ENCODE measurements at places on chromosomes 4 and X.

- no peak for DNase-seq
Measured at GRCh38 chr4:13523591-13524503, 20.5 kb downstream of the NKX3-2 start.

GRCh38 chrX:45773572-45773971 lies 572.9 kb upstream of the DIPK2B start:
- no peak for DNase-seq

DNA sequence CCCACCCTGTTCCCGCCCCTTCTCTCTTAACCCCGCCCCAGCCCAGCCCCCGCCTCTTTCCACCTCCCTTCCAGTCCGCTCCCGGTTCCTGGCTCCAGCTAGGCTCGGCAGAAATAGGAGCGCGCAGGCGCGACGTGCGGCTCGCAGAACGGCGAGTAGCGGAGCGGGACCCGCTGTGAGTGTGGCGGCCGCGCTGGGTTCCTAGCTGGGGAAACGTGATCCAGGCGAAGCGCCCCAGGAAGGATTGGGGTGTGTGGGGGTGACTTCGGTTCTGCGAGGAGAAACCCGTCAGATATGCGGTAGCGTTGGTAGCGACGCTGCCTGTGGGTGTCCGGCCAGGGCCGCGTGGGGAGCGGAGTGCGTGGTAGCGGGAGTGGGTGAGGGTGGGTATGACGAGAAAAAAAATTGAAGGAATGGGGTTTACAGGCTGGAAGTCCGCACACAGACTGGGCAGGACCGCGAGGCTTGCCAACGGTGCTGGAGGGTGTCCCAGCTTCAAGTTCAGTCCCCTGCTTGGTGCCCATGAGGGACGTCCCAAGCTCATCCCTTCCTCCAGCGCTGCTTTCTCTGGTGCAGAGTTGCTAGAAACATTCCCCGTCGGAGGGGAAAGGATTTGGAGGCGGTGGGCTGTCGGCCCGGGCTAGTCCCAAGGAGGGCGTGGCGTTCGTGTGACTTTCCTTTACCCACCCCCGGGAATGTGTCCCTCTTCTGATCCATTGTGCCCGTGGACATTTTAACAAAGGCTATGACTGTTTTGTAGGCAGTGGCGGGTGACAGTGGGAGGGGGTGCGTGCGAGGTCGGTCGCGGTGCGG lies at the start of gene PRRG1:
Gene PRRG1 (plus strand): TSS at position 144 of the 813 bp plus-strand sequence. CDS start 56,886 bp downstream, outside the sequence.
- peak; percentile 80 for DNase-seq

DNA sequence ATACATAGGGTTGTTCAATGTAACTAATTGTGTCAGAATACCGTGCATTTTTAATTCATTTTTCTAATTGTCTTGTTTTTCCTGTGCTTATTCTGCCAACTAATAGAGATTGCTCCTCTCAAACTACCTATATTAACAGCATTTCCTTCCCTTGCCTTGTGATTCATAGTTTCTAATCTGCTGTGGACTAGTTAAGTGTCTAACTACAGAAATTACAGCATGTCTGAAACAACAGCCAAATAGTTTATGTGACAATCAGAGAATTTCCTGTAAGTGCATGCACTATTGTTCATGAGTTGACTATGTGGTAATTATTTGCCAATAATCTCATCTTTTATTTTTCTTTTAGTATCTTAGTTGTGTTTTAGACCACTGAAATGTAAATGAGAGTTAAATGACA lies 4.1 kb upstream of the SEC24B start:
- no peak for DNase-seq

DNA sequence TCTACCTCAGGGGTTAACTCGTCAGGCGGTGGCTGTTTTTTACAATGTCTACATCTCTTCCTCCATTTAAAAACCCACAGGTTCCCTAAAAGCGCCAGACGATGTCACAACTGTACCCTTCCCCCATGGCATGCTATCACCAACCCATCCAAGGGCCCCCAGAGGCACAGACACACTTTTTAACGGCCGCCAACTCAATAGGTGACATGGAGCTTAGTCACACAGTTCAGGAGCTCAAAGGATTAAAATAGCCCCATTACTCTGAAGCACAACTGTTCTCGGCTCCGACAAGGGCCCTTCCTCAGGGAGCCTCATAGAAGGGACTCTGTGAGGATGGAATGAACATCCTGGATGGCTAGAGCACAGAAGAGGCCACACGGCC lies 12.4 kb downstream of the SH3KBP1 start:
- no peak for DNase-seq

- no peak for DNase-seq
Measured at GRCh38 chr4:6380746-6381410, 91.5 kb downstream of the PPP2R2C start.

- DNase-seq, result no peak
Measured at GRCh38 chr4:74206088-74206825, 48.3 kb downstream of the MTHFD2L start.

- no peak for DNase-seq
Measured at GRCh38 chrX:130874751-130875150, 28.3 kb downstream of the ENOX2 start.

GRCh38 chr4:16243285-16243684 lies 17.0 kb upstream of the TAPT1 start:
- no peak for DNase-seq

- DNase-seq, result peak; percentile 1
Measured at GRCh38 chrX:123450222-123450621, 266.1 kb downstream of the GRIA3 start.

DNA sequence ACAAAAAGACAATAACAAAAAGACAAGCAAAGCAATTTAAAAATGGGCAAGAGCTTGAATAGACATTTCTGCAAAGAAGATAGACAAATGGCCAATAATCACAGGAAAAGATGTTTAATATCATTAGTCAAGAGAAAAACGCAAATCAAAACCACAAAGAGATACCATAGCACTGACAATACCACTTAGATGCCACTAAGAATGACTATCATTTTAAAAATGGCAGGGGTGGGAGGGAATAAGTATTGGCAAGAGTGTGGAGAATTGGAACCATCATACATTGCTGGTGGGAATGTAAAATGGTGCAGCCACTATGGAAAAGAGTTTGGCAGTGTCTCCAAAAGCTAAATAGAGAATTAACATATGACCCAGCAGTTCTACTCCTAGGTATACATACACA lies 15.1 kb upstream of the EXOC1 start:
- DNase-seq, result no peak

GRCh38 chr4:46270986-46271596 lies 118.8 kb downstream of the GABRA2 start:
- DNase-seq, result peak; percentile 42

GRCh38 chr4:116847616-116848015 lies 237.8 kb downstream of the TRAM1L1 start:
- no peak for DNase-seq

- no peak for DNase-seq
Measured at GRCh38 chrX:132483951-132484350, 4.9 kb downstream of the MBNL3 start.

- no peak for DNase-seq
Measured at GRCh38 chr4:158046345-158046744, 126.5 kb downstream of the GASK1B start.

DNA sequence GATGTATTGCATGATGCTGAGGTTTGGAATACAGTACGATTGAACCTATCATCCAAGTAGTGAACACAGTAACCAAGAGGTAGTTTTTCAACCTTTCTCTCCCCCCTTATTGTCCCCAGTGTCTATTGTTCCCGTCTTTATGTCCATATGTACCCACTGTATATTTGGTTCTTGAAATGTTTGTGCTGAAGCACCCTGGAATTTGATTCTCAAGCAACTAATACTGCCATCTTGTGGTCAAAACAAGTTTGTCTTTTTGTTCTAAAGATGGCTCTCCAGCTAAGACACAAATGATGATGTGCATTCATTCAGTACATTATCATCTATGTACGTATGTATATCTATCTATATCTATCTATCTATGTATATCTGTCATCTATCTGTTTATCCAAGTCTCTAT lies 33.5 kb upstream of the DCX start:
- DNase-seq, result peak; percentile 56

DNA sequence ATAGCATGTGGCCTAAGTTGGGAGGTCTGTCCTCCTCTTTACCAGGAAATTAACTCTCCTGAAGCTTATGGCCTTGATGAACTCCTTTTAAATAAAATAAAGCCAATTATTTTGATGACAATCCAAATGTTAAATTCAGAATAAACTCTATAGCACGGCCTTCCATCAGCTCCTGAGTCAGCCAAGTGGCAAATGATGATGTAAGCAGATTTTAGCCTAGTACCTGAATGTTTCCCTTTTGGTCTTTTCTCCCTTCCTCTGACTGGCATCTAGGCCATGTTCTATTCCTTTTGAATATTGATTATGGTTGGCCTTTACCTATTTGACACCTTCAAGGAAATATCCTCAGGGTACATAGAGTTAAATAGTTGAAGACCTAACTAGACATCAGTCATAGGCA lies 76.2 kb downstream of the PARM1 start:
- no peak for DNase-seq

- DNase-seq, result no peak
Measured at GRCh38 chrX:108309144-108309543, 129.1 kb downstream of the COL4A6 start.

DNA sequence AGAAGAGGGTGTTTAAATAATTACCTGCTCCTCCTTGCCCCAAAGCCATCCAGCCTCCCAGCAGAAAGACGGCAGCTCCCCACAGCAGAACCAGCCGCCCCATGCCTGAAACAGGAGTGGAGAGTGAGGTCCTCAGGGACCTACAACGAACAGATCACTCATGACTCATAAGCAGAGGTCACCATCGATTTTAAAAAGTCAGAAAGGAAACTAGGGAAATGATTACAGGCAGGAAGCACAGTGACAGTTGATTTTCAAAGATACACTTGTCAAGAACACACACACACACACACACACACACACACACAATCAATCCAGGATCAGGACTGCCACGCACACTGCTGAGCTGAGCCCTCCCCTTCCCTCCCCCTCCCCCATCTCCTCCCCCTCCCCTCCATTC lies at the start of gene CRLF2:
Gene CRLF2 (minus strand): TSS at position 118 of the 400 bp plus-strand sequence. CDS start 15 bp downstream, at position 103.
- no peak for DNase-seq

- DNase-seq, result no peak
Measured at GRCh38 chr4:84647312-84647884, 64.5 kb downstream of the CDS1 start.

DNA sequence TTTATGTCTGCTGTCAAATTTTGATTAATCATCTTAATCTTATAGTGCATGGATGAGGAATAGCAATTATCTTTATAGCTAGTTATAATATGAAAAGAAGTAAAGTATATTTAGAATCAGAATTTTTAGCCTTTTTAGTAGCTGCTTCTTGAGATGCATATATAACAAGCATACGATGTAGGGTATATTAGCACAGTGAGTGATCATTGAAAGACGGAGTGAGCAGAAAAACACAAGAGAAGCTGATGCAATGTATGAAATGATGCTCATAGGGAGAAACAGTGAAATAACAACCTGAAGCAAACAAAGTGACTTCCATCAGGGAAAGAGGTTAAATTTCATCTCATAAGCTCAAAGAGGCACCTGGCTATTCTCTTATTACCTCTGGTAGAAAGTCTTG lies 77.0 kb downstream of the GLRA3 start:
- no peak for DNase-seq

GRCh38 chrX:131795442-131796229 lies 227.5 kb upstream of the STK26 start:
- DNase-seq, result no peak

GRCh38 chr4:135319685-135320084 lies 1118.1 kb upstream of the PABPC4L start:
- DNase-seq, result no peak

DNA sequence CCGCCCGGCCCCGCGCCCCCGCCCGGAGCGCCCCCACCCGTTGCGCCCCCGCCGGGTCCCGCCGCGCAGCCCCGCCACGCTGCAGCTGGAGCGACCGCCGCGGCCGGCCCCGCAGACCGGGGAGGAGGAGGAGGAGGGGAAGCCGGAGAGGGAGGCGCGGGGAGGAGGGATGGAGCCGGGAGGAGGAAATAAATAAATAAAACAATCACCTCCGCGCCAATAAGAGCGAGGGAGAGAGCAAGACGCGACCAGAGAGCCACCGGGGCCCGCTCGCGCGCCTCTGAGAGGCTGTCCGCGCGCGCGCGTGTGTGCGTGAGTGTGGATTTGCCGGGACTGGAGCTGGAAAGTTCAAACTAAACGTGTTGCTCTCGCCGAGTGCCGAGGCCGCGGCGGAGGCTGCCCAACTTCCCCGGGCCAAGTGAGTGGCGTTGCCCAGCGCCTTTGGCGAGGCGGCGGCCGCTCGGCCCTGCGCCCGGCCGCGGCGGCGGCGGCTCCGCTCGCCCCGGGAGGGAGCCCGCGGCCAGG lies 2184.4 kb upstream of the TENM3 start:
- peak; percentile 55 for DNase-seq

DNA sequence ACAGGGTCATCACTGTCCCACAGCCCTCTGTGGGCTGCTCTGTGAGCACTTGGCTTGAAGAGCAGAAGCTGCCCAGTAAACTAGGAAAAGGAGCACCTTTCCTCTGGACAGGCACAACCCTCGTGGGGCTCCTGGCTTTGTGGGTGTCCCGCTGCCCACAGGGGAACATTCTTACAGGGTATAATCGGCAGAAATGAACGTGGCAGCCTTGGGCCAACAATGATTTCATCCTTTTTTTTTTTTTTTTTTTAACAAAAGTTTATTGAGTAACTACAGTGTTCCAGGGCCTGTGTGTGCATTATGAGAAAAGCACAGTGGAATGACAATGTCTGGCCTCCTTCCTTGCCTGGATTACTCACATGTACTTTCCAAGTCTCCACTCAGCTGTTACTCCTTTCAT lies 197.2 kb downstream of the PDGFC start:
- DNase-seq, result no peak

DNA sequence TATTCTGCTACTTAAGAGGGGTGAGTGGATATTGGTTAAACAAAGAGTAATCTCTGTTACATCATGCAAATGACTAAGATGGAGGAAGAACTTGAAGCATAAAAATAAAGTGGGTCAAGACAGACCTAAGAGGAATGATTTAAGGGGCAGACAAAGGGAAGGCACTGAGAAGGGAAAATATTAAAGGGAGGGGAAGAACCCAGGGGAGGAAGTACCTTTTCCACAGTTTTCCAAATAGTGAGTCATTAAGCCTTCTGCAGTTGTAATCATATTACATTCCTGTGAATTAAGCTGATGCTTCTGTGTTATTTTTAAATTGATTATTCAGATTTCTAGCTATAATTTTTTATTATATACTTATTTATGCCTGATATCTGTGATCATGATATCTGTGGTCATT lies 253.3 kb downstream of the CENPC start:
- no peak for DNase-seq

DNA sequence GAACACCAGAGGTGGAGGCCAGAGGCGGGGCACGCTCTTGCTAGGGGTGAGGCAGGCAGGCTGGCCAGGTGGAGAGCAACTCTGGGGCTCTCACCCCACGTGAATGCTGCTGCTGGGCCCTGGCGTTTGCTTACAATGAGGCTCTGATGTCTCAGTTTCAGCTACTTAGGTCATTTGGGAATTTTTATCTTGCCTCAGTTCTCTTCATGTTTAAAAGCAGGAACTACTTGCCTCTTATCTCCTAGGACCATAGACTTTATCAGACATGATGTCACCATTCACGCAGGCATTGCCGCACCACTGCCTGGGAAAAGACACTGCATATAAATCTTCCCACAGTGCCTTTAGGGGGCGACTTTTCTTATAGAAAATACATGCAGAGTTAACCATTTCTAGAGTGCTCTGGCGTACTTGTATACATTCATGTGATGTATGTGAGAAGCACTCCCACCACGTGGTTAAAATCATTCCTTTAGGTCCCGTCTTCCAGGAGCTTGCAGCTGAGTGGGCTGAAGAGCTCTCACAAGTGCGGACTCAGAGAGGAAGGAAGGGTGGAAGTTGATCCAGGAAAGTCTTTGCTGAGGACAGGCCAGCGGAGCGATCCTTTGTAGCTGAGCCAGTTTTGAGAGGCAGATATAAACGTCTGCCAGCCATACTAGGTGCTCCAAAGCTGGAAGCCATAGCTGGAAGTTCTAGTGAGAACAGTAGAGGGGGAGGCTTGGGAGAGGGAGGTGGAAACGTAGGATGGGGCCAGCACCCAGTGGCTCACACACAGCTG lies 84.3 kb upstream of the CLDN34 start:
- no peak for DNase-seq

Measured in midbrain (tissue), 1 donor.